ENCODE measurements at places on chromosomes 7 and 10.

DNA sequence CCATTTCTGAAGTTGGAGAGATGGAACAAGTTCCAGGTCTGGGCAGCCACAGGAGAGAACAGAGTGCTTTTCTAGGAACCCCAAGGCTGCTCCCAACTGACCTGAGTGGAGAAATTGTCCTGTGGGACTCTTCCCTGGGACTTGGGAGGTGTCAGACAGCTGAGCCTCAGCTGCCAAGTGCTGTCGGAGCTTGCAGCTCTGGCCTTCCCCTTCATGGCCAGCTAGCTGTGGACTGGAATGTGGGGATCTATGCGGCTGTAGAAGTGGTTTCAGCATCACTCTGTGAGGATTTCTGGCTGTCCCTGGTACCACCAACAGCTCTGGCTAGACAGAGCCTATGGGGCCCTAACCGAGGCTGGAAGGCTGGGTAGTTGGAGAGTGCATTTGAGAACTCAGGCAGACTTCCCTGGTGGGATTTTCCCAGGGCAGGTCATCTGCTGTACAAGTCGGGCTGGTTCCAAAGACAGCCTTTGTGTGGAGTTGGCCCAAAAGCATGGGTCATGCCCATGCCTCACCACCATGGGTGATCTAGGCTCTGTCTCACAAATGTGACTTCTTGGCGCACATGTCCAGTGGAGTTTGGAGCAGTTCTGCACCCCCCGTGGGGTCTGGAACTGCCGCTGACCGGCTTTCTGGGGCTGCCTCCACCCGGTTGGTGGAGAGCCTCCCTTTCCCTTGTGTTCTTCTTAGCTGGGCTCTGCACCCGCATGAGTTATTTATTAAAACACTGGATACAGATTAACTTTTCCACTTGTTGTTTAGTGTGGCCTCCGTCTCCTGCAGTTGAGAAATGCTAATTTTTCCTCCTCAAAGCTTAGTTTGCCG is 10.9 kb downstream of the SUFU start:
- no peak for DNase-seq

GRCh38 chr10:132865171-132865631 is 77.2 kb downstream of the CFAP46 start:
- no peak for DNase-seq

- no peak for DNase-seq
Measured at GRCh38 chr7:25408876-25409275, 180.6 kb upstream of the NPVF start.

GRCh38 chr7:149853157-149853556 is 15.0 kb downstream of the ZNF862 start:
- DNase-seq: no peak

DNA sequence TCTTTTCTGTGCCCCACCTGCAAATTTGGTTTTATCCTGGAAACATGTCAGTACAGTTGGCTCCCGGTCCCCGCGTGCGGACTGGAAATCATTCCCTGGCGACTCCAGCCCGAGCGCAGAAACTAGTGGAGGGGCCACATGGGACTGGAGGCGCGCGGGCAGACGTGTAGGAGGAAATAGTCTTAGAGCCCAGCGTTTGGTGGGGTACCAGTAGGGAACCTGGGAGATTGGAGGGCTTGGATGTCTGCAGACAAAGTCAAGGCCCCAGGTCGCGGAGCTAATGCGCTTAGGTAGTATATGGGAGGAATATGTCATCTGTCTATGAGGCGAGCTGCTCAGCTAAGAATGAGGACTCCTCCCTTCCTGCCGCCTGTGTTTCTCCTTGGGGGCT is 1.3 kb downstream of the GALNT17 start:
- no peak for DNase-seq

GRCh38 chr7:102471791-102472125 is 7.0 kb downstream of the POLR2J start:
- DNase-seq: no peak

DNA sequence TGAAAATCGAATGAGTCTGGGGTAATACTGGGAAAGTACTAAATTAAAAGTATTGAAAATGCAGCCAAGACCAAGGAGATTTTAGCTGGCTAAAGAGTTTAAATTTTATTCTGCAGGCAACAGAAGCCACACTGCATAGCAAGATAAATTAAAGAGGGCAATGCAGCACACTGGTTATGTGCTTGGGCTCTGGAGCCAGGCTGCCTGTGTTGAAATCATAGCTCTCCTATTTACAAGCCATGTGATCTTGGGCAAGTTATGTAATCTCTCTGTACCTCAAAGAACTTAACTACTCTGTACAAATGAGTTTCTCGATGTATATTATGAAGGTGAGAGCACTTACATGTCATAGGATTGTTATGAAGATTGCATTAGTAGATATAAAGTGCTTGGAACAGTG is 9.9 kb downstream of the SLC25A13 start:
- DNase-seq: no peak

DNA sequence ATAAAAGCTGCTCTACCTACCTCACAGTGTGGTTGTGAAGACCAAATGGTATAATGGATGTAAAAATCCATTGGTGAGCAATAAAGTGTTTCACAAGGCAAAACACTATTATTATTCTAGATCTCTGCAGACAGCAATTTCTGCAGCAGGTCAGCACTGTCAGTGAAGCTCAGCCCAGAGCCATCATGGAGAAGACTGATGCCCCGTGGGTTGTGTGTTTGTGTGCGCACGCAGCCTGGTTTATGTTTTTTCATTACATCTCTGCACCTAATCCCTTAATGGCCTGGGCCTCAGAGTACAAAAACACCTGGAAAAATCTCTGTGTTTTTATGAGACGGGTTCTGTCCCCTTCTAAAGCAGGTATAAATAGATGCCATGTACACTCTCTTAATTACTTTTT is 64.2 kb downstream of the PARP12 start:
- DNase-seq: no peak

DNA sequence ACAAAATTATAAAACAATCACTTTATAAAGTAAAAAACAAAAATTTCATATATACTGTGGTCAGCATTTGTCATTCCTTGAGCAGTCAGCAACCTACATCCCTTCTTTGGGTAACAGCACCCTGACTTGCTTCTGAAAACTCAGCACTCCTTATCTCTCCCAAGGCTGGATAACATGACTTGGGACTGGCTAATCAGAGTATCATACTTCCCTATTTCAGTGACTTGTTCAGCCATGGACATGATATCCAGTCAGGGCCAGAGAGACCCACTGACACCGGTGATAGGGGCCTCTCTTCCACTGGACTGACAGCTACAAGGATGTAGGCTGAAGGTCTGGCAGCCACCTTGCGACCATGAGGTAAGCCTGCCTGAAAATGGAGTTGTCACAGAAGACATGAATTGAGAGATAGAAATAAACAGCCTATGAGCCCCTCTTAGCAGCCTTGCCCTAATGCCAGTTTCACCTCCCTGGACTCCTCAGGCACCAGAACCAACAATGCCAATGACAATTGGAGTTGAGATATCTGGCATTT is 84.4 kb upstream of the NEBL start:
- no peak for DNase-seq

DNA sequence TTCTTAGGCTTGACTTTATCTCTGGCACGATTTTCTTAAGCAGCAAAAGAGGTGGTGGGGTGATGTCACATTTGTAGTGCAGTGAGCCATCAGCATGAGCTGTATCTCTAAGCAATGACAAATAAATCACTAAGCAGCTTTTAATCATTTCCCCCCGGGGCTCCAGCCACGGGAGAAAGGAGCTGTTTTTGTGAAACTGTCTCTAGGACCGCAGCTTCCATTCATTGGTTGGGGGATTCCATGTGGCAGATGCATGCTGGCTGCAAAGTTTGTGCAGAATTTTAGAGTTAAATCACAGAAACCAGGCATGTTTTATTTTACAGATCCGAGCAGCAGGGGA is 464 bp downstream of the KIAA1217 start:
- DNase-seq: peak; percentile 7

DNA sequence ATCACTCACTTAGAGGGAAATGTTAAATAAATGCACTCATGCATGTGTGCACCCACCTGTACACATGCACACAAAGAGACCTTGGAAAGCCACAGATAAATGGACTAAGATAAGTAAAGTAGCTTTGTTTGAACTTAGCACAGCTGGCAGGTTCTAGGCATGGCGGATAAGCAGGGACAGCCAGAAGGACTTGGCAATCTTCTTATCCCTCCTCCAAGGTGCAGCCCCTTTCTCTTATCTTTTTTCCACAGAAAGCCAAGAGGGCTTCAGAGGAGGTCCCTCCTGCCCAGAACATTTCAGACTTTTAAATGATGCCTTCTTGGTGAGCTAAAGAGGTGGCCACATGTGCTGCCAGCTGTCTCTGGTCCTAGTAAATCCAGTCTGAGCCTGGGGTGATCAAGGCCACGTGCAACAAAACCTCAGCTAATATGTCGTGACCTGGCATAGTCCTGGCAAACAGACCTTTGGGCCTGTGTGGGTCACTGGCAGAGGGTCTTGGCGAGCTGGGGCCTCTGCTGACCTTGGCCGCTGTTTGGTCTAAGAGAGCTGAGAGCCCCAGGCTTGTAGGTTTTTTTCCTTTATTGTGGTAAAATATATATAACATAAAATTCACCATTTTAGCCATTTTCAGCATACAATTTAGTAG is 43.2 kb upstream of the SLC35B4 start:
- DNase-seq: no peak

- DNase-seq: no peak
Measured at GRCh38 chr7:46191776-46192175, 270.7 kb upstream of the IGFBP3 start.

- no peak for DNase-seq
Measured at GRCh38 chr10:129413024-129413423, 54.0 kb upstream of the MGMT start.

DNA sequence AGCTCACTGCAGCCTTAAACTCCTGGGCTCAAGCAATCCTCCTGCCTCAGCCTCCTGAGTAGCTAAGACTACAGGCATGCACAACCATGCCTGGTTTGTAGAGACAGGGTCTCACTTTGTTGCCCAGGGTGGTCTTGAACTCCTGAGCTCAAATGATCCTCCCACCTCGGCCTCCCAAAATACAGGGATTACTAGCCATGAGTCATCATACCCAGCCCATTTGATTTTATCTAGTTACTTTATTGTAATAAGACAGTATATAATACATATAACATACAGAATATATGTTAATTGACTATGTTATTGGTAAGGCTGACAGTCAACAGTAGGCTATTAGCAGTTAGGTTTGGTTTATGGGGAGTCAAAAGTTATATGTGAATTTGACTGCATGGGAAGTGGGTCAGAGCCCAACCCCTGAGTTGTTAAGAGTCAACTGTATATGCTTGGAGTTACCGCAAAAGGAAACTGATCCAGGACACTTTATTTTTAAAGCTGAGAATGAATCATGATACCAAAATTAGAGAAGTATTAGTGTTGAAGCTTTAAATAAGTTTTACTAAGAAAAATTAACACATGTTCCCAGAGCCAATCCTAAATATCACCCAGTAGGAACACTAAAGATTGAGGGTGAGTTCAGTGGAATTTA is 20.7 kb upstream of the KMT2E start:
- DNase-seq: no peak

- no peak for DNase-seq
Measured at GRCh38 chr10:62972103-62972502, 155.9 kb upstream of the EGR2 start.

GRCh38 chr7:158924956-158925355 is 68.6 kb downstream of the DYNC2I1 start:
- no peak for DNase-seq

GRCh38 chr10:126459032-126459831 is 71.0 kb upstream of the ADAM12 start:
- no peak for DNase-seq

DNA sequence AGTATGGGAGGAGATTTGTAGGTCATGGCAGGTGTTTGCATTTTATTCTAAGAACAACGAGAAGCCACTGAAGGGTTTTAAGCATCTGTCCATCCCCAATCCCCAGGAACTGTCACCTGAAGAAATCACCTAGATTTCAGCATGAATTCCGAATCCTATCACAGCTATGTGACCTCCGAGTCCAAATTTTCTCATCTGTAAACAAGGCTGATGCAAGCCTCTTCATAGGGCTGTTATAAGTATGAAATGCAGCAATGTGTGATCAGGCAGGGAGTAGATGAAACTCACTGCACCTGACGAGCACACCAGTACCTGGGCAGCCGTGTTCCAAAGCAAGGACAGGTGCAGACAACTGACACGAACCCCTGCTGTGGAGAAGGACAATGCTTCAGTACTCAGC is 14.0 kb downstream of the HABP2 start:
- no peak for DNase-seq

- DNase-seq: peak; percentile 10
Measured at GRCh38 chr7:108497082-108497725, 28.7 kb downstream of the PNPLA8 start.

DNA sequence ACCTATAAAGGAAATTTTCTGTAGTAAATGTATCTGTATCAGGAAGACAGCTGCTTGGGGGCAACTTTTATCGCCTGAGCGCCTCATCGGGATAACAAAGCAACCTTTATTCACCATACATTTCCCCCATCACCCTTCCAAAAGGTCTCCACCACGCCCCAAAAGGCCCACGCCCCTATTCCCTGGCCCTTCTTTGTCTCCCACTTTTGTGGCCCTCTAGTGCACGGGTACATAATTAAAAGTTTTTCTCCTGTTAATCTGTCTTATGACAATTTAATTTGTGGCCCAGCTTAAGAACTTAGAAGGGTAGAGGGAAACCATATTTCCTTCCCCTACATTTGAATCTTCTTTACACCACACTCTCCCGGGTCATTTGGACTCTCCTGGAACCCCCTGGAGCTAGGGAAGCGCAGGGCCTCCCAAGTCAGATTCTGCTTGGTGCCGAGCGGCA is 625 bp downstream of the RP9 start:
- DNase-seq: peak; percentile 18

GRCh38 chr10:113479346-113480080 is 73.3 kb upstream of the HABP2 start:
- DNase-seq: no peak

DNA sequence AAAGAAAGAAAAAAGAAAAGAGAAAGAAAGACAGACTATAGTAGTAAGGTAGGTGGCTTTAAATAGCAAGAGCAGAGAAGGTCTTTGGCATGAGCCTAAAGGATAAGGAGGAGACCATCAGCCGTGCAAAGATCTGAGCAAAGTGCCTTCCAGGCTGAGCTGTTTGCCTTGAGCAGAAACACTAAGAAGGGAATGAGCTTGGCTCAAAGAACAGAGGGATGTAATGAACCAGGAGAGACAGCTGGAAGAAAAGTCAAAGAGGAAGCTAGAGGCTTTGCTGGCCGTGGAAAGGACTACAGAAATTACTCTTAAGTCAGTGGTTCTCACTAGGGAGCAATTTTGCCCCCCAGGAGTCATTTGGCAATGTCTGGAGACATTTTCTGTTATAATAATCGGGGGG is 228.6 kb downstream of the FGFR2 start:
- no peak for DNase-seq
